Heart right ventricle (tissue), 16 donors: ENCODE measurements at places on chromosomes 16 and 17. TPM values are rescaled to one million over a fixed set of nuclear protein-coding genes. Genes with fewer than 3 reads are reported as not detected.

The SLC13A2 gene
- polyA plus RNA-seq, result not detected

The FOXN1 gene
- polyA plus RNA-seq, result not detected

The TMEM88 gene
- polyA plus RNA-seq, result 298 TPM

The INTS2 gene
- polyA plus RNA-seq, result 4.0 TPM

The KRTAP3-1 gene
- not detected for polyA plus RNA-seq

The ZNF232 gene
- polyA plus RNA-seq, result 4.3 TPM

The NME2 gene
- 965 TPM for polyA plus RNA-seq

The SOCS1 gene
- 5.8 TPM for polyA plus RNA-seq

The SSTR5 gene
- polyA plus RNA-seq, result 1.4 TPM

The EVPLL gene
- polyA plus RNA-seq, result not detected
